ENCODE measurements at places on chromosomes 5 and 9.

DNA sequence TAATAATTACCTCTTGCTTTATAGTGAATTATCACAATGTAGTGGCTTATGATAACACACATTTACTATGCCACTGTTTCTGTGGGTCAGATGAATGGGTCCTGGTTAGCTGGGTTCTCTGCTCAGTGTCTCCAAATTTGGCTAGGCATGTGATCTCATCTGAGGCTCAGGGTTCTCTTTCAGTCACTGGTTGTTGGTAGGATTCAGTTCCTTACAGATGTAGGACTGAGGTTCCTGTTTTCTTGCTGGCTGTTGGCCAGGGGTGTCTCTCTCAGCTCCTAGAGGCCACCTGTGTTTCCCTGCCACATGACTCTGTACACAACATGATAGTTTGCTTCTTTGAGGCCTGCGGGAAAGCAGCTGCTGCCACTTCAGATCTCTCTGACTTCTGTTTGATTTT, 7.1 kb downstream of the NFX1 start:
- no peak for DNase-seq

- DNase-seq: no peak
Observed at GRCh38 chr5:126988021-126988569, 42.3 kb downstream of the MARCHF3 start.

DNA sequence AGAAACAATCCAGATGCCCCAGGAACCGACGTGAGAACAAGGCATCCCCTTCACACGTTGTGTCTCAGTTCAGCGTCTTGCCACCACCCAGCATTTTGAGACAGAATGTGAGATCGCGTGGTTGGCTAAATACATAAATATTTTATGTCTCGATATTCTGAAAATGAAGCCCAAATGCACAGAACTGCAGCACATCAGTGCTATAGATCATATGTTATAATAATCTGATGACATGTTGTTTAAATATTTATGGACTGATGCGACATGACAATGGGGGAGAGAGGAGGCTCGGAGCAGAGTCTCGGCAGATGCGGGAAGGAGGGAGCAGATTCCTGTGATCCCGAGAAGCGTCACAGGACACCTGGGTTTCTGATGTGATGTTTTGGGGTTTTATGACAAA, 10.9 kb downstream of the NEK6 start:
- no peak for DNase-seq

- no peak for DNase-seq
Observed at GRCh38 chr9:127660886-127661741, 45.7 kb upstream of the CFAP157 start.
